T-helper 1 cell treated with Interleukin-12 subunit alpha and Interleukin-12 subunit beta and Interleukin-4 antibody, amounts not matched to agents 30 ng/mL and 1 ng/mL, for 36 hours (primary cell): ENCODE measurements at places on chromosomes 7 and 10. TPM values are rescaled to one million over a fixed set of nuclear protein-coding genes. Genes with fewer than 3 reads are reported as not detected.

The CALY gene
- total RNA-seq = 0.44 TPM in 1 of 2 replicates, not detected in the other

The GBX1 gene
- not detected in 2 replicates for total RNA-seq

The TBATA gene
- total RNA-seq = not detected in 2 replicates

The JMJD1C gene
- 61.4 and 64.4 TPM in 2 replicates for total RNA-seq

The GPR15LG gene
- not detected in 2 replicates for total RNA-seq

The SPDYE16 gene
- 0.05 and 0.27 TPM in 2 replicates for total RNA-seq

The PHYHIPL gene
- not detected in 2 replicates for total RNA-seq

The BMPER gene
- not detected in 2 replicates for total RNA-seq

The GNAT3 gene
- not detected in 2 replicates for total RNA-seq

The NRP1 gene
- total RNA-seq = 1.4 and 3.4 TPM in 2 replicates

The MCM10 gene
- total RNA-seq = 50.7 and 55.5 TPM in 2 replicates

The GOLGA7B gene
- total RNA-seq = 5.3 and 5.5 TPM in 2 replicates

The CYP3A4 gene
- total RNA-seq = not detected in 2 replicates

The VWA2 gene
- not detected in 2 replicates for total RNA-seq

The USP54 gene
- total RNA-seq = 4.0 and 4.1 TPM in 2 replicates

The MMD2 gene
- total RNA-seq = not detected in 2 replicates

The PPP1R3C gene
- total RNA-seq = 0.07 TPM in 1 of 2 replicates, not detected in the other

The ADRB1 gene
- 0.12 TPM in 1 of 2 replicates, not detected in the other for total RNA-seq

The OPN1SW gene
- total RNA-seq = not detected in 2 replicates

The PCBD1 gene
- 20.5 and 23.4 TPM in 2 replicates for total RNA-seq

The SPRN gene
- not detected in 2 replicates for total RNA-seq

The GPNMB gene
- 0.69 and 1.9 TPM in 2 replicates for total RNA-seq

The ANKRD30A gene
- total RNA-seq = not detected in 2 replicates

The CPA1 gene
- not detected in 2 replicates for total RNA-seq

The PILRA gene
- 11.7 and 11.8 TPM in 2 replicates for total RNA-seq

The ANKRD7 gene
- not detected in 2 replicates for total RNA-seq

The CPXM2 gene
- total RNA-seq = not detected in 2 replicates

The PRRT4 gene
- not detected in 2 replicates for total RNA-seq

The SLC26A3 gene
- total RNA-seq = not detected in 2 replicates

The EBLN1 gene
- not detected in 2 replicates for total RNA-seq

The SLC16A9 gene
- 2.4 and 2.9 TPM in 2 replicates for total RNA-seq

The LBX1 gene
- not detected in 2 replicates for total RNA-seq

The SPDYE5 gene
- not detected in 2 replicates for total RNA-seq

The TMEM178B gene
- total RNA-seq = 4.4 and 6.5 TPM in 2 replicates

The ANXA8 gene
- total RNA-seq = 0.32 and 0.66 TPM in 2 replicates

The TMEM213 gene
- total RNA-seq = 3.7 and 4.6 TPM in 2 replicates

The TRIL gene
- 0.44 and 0.47 TPM in 2 replicates for total RNA-seq

The WNT8B gene
- 0.20 TPM in 1 of 2 replicates, not detected in the other for total RNA-seq

The NEUROD6 gene
- not detected in 2 replicates for total RNA-seq

The OR6V1 gene
- not detected in 2 replicates for total RNA-seq
